Activated naive CD8-positive, alpha-beta T cell treated with anti-CD3 and anti-CD28 coated beads for 36 hours (primary cell): ENCODE measurements at places on chromosomes 1 and 21. TPM values are rescaled to one million over a fixed set of nuclear protein-coding genes. Genes with fewer than 3 reads are reported as not detected.

OR2L2 gene
- 0.06 TPM for total RNA-seq

TMEM69 gene
- 45.2 TPM for total RNA-seq

RNF2 gene
- total RNA-seq = 28.6 TPM

ANKRD45 gene
- 0.14 TPM for total RNA-seq

TGFBR3 gene
- 4.7 TPM for total RNA-seq

CCDC185 gene
- total RNA-seq = not detected

UQCRHL gene
- 1.9 TPM for total RNA-seq

RNU1-3 gene
- total RNA-seq = 874 TPM

TP73 gene
- 0.50 TPM for total RNA-seq

LY9 gene
- total RNA-seq = 28.3 TPM

OR2L5 gene
- not detected for total RNA-seq

PRAMEF4 gene
- not detected for total RNA-seq

STIL gene
- 28.0 TPM for total RNA-seq

NUP133 gene
- total RNA-seq = 62.7 TPM

SLC9C2 gene
- total RNA-seq = not detected

- no peak for DNase-seq
These were observed 5.7 kb upstream of the ABCA4 start for GRCh38 chr1:94126651-94127050.

DNA sequence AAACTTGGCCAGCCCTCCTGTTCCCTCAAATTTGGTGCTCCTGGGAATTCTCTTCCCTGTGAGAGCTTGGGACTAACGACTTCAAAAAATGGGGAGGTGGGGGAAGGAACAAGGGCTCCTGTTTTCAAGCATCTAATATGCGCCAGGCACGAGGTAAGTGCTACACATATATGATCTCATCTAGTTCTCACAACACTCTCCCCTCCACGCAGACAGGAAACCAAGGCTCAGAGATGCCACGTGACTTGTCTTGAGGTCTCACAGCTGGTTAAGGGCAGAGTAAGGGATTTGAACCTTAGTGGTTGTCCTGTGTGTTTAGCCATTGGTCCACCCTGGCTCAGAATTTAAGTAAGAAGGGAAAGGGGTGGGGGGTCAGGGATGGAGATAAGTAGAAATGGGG lies 125.9 kb downstream of the DMRTB1 start:
- peak; percentile 12 for DNase-seq

DNA sequence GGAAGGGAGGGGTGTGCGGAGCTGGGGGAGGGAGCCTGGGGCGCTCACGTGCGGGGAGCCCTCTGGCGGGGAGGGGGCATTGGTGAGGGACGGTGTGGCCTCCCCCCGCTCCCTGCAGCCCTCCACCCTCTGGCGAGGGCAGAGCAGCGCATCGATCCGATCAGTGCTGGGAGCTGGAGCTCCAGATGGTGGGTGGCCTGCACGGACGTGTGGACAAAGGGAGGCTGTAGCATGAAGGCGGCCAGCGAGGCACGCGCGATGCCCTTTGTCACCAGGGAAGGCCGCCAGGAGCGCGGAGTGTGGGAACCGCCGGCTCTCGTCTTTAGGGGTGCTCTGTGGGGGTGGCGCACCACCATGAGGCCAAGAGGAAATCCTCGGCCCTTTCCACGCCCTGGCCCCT lies 5.4 kb upstream of the HES5 start:
- no peak for DNase-seq

DNA sequence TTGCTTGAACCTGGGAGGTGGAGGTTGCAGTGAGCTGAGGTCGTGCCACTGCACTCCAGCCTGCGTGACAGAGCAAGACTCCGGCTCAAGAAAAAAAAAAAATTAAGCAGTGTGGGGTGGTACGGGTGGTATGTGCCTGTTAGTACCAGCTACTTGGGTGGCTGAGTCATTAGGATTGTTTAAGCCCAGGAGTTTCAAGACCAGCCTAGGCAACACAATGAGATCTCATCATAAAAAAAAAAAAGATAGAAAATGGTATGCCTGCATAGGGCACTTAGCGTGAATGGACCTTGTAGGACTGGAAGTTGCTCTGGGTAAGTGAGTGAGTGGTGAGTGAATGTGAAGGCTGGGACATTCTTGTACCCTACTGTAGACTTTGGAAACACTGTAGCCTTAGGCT lies 37.0 kb downstream of the TBCE start:
- no peak for DNase-seq

GRCh38 chr1:15485636-15486035 lies 9.7 kb downstream of the CELA2B start:
- no peak for DNase-seq

DNA sequence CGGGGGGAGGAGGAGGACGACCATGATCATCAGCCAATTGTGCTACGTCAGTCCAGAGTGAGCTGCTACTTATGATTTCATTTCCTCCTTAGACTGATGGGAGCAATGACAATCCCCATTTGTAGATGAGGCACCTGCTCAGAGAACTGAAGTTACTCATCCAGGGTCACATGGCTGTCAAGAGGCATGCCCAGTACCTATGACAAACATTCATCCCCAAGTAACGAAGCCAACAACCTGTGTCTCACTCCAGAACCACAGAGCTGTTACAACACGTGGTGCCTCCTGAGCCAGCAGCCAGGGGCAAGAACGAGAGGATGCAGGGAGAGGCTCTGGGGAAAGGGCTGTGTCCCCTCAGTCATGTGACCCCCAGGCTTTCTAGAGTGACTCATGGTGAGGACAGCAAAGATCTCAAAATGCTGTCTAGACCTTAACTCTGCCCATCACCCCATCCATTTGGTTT lies 93.6 kb downstream of the SIM2 start:
- DNase-seq = no peak

- DNase-seq = no peak
These were observed 10.4 kb downstream of the NUAK2 start for GRCh38 chr1:205310976-205311704.

- DNase-seq = no peak
These were observed 170.1 kb downstream of the SIPA1L2 start for GRCh38 chr1:232459826-232460225.

DNA sequence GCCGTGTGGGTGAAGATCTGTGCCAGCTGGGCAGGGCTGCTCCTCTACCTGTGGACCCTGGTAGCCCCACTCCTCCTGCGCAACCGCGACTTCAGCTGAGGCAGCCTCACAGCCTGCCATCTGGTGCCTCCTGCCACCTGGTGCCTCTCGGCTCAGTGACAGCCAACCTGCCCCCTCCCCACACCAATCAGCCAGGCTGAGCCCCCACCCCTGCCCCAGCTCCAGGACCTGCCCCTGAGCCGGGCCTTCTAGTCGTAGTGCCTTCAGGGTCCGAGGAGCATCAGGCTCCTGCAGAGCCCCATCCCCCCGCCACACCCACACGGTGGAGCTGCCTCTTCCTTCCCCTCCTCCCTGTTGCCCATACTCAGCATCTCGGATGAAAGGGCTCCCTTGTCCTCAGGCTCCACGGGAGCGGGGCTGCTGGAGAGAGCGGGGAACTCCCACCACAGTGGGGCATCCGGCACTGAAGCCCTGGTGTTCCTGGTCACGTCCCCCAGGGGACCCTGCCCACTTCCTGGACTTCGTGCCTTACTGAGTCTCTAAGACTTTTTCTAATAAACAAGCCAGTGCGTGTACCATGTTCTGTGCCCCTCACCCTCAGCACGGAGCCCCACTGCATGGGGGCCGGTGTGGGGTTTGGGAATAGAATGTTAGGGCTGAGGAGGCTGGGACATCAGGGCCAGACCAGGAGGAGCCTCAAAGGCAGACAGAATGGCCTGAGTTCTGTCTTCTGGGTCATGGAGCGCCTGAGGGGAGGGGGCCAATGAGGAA lies 21.3 kb downstream of the SERINC2 start:
- DNase-seq = no peak

- DNase-seq = peak; percentile 64
These were observed 130.3 kb upstream of the DPYD start for GRCh38 chr1:98051065-98051675.

- no peak for DNase-seq
These were observed 25.1 kb upstream of the PHGDH start for GRCh38 chr1:119686661-119687060.

DNA sequence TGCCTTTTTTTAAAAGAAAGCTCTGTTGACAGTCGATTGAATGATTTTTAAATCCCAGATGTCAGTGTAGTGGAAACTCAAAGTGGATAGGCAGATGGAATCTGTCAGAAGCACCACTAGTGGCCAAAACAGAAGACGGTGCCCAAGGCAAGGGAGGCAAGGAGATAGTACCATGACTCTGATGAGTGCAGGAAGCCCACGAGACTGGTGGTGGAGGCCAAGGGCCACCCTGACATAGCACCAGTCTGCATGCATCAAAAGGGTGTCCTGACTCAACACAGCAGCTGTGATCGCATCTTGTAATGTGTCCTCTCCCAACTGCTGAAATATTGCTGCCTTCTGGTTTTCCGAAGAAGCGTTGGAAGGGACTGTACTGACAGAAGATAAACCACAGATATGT lies 124.1 kb upstream of the PAPPA2 start:
- no peak for DNase-seq

DNA sequence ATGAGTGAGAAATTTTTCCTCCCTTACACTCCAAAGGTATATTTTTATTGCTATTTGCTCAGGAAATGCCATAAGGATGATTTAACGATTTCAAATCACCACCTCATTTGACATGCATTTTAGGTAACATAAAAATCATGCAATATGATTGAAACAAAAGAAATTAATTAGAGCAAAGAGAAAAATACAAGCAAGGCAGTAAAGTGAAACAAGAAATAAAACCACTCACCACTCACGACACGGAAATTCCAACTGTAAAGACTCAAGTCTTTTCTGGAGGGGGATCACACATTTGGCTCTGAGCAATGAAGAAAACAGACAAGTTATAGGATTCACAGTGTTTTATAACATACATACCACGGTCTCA lies 86.8 kb upstream of the ARHGAP29 start:
- DNase-seq = no peak

- DNase-seq = no peak
These were observed 27.9 kb downstream of the RERE start for GRCh38 chr1:8789314-8790214.

- no peak for DNase-seq
These were observed 86.8 kb upstream of the PLPPR4 start for GRCh38 chr1:99177465-99177864.

DNA sequence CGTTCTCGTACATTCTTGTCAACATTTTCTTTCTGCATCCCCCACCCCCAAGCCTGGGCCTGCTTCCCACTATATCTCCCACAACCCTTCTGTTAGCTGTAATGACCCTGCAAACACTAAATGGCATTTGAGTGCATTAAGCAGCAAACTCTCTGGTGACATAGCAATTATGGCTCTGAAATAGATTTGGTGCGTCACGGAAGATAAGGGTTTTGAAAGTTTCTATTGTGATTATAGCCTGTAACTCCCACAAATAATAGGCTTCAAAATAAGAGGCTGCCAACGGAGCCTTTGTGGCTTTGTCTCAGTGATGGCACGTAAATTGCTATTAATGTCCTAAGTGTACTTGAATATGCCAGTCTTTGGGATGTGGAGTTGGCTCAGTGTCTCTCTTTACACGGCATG lies 277.6 kb downstream of the PBX1 start:
- DNase-seq = no peak

GRCh38 chr21:38228537-38228936 lies 28.3 kb upstream of the KCNJ15 start:
- no peak for DNase-seq

GRCh38 chr1:98661544-98662355 lies at the start of gene SNX7:
SNX7 (plus strand) TSS chr1:98661721; CDS start chr1:98661732, 11 bp downstream.
- peak; percentile 18 for DNase-seq

DNA sequence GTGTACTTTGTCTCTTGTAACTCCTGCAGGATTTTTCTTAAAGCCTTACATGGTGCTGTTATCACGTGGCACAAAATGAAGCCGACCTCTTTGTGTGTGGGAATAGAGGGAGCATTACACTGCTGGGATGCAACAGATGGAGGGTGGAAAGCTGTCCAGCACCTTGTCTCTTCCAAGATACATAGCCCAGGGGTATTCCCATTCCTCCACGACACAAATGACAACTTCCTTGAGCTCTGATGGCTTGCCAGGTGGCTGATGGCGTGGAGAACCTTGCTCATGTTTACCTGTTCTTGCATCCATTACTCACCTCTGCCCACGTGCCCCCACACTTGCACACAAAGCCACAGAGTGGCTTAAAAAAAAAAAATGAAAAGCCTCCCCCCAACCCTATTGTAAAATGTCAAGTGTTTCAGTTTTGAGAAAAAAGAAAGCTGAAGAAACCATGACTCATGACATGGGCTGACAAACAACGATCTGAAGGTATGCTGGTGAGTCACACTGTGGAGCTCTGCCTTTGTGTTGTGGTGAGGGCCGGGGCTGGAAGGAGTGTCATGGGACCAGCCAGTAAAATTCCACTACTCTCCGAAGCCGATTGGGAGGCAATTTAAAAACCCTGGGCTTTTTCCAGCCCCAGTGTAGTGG lies 32.0 kb upstream of the ATP5PO start:
- peak; percentile 86 for DNase-seq

DNA sequence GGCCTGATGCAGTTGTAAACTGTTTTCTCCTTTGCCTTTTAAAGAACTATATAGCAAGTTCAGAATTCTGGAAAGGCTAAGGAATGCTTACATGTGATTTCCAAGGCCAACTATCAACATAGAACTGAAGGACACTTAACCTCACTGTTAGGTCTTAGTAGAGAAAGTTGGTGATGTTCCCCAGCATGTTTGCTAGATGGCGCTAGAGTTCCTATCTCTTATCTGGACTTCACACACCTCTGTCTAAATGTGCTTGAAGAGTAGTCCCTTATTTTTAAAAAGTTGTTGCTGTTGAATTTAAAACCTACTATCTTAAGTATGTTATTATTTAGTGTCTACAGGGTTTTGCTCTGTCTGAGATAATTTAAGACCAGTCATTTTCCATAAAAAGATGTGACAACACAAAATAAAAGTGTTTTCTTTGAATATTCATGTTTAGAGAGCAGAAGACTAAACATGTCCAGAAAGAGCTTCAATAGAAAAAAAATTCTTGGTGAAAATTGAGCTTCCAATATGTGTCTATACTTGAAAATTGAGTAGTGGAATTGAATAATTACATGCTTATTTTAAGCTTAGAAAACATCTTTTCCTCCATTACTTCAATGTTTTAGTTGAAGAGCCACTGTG lies 237.3 kb downstream of the S1PR1 start:
- DNase-seq = no peak

- DNase-seq = peak; percentile 21
These were observed 624 bp downstream of the SLC41A1 start for GRCh38 chr1:205812271-205812877.

- DNase-seq = no peak
These were observed 113.1 kb downstream of the DNM3 start for GRCh38 chr1:171954361-171954760.

- no peak for DNase-seq
These were observed 51.5 kb upstream of the CYP2J2 start for GRCh38 chr1:59978026-59978425.

DNA sequence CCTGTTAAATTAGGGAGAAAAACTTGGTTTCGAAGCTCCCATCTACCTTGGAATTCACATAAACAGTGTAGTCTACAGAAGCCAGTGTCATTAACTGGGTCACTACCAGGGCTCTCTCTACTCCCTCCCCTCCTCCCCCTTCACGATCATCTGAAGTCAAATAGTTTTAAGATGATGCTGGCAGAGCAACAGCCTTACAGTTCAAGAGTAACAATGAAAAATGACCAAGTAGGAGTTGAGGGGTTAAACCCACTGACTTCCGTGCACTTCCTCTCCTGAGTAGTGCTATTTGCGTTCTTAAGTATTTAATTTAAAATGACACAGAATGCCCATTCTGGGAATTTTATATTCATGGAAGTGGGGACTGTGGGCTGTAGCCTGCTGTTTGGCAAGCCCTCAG lies 236.9 kb downstream of the SIPA1L2 start:
- no peak for DNase-seq

GRCh38 chr1:9676815-9677393 lies 25.4 kb downstream of the PIK3CD start:
- DNase-seq = no peak
